Fibroblast of villous mesenchyme (primary cell): ENCODE measurements at places on chromosomes 5 and 9. TPM values are rescaled to one million over a fixed set of nuclear protein-coding genes. Genes with fewer than 3 reads are reported as not detected.
A peak's percentile ranks its signal among the peaks of the same experiment; 100 is the strongest.

GRCh38 chr9:115799734-115800133 lies 353.9 kb upstream of the PAPPA start:
- no peak for DNase-seq

DNA sequence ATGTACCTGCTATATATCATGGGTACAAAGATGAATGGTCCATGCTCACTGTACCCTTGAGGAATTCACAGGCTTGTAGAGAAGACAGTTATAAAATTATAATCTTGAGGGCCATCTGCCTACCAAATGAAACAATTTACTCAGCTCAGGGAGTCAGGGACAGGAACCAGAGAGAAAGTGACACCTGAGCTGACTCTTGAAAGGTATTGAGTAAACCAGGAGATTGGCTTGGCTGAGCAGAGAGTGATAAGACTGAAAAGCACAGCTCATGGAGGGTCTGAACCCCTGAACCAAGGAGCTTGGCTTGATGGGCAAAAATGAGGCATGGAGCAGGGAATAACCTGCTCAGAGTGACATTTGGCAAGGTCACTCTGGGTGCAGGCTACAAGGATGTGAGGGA lies 147.3 kb downstream of the FAM114A2 start:
- DNase-seq, result no peak

DNA sequence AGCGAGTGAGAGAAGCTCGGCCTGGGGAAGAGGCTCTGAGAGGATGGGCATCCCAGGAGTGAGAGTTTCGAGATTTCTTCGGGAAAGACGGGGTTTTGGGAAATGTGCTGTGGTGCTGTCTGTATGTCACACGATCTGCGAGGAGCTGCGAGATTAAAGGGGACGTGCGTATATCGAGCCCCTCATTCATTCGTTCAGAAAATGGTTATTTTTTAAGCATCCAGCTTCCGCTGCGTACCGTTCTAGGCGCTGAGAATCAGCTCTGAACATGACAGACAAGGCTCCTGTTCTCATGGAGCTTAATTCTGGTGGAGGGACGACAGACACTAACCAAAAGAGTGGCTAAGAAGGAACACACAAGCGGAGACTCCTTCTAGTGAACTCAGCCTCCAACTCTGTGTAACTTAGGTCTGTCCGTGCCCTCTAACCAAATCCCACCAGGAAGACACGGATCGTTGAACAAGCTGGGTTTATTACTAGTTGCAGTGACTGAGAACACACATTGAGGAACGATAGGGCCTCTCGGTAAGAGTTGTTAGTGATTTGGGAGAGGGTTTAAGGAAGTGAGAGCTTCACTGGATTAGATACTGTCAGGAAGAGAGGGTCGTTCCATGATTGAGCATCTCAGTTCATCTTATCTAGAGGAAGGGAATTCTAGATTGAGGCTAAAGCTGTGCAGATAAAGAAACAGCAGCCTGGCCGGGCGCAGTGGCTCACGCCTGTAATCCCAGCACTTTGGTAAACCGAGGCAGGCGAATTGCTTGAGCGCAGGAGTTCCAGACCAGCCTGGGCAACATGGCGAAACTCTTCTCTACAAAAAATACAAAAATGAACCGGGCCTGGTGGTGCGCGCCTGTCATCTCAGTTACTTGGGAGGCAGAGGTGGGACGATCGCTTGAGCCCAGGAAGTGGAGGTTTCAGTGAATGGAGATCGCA lies 1.0 kb upstream of the FBXW11 start:
- no peak for DNase-seq

DNA sequence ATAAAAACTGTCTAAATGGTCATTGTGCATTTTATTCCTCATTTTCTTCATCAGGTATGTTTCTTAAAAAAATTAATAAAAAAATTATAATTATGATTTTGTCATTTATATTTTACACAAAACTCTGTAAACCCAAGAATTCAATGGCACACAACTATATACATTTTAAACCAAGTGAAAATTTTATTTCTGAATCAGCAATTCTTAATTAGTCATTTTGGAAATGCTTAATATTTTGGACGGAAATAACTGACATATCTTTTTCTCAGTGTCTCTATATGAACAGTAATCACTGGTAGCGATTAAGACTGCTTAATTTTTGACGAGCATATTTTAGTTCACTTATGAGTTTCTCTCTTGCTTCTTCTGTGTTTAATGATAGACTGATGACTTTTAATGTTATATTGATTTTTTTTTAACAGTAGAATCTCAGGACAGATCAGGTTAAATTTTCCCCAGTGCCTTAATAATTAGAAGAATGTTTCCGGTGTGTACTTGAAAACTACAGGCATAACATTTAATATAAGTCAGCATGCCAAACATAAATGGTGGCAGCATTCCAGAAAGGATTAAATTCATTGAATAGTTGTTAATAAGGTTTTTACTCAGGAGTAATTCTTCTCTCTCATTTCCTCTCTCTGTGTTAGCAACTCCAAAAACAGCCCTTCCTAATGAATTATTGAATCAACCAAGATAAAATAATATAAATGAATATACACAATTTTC lies 644.7 kb upstream of the CDH6 start:
- DNase-seq, result no peak

DNA sequence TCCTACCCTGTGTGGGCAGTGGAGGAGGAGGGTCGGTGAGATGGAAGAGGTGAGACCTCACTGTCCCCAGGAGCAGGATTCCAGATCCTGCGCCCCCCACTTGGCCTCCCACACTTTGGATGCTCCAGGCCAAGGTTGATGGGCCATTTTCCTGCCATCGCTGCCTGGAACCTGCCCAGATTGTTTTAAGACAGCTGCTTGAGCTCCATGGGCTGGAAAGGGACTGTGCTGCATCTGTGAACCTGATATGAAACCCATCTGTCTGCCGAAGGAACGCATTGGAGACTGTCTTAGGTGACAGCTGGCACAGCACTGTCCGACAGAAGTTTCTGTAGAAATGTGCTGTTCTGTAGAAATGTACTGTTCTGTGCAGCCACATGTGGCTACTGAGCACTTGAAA lies 72.7 kb upstream of the SLC25A48 start:
- no peak for DNase-seq

DNA sequence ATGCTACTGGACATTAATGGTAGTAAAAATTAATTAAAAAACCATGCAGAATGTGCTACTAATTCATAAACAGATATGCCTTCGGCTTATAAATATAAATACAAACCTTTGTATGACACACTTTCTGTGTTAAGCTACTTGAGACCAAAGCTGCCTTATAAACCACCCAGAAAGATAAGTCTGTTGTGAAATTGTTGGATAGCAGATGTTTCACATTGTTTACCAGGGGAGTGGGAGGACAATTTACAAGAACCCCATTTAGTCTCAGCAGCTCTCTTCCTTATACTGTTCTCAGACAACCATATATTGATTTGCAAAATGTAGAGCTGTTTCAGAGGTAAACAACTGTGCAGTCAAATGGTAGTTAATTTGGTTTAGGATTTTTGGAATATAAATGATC lies 524.4 kb downstream of the PRR16 start:
- no peak for DNase-seq

DNA sequence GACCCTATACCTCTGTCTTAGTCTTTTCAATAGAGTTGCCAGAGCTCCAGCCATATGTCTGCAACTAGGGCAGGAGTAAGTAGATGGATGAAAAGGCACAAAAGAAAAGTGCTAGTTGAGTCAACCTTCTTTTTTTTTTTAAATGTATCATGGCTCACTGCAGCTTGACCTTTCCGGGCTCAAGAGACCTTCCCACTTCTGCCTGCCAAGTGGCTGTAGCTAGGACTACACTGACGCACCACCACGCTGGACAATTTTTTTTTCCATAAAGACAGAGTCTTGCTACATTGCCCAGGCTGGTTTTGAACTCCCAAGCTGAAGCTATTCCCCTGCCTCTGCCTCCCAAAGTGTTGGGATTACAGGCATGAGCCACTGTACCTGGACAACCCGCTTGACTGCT lies 27.3 kb downstream of the FOXE1 start:
- DNase-seq, result peak; percentile 8

- no peak for DNase-seq
These were observed 584.3 kb upstream of the TUSC1 start for GRCh38 chr9:26262421-26263107.

DNA sequence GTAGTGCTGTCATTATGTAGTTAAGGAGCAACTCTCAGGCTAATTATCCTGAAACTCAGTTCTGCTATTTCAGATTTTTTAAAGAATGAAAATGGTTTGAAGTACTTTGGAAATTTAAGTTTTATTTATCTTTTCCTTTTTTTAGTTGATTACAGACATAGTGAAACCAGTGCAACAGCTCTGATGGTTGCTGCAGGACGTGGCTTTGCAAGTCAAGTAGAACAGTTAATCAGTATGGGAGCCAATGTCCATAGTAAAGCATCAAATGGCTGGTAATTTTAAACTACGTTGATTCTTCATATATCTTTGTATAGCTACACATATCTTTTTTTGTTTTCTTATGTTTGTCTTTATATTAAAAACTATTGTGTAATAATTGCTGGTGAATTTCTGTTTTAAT lies 34.9 kb downstream of the YTHDC2 start:
- no peak for DNase-seq

GRCh38 chr9:15010581-15010980 lies 100.4 kb upstream of the FREM1 start:
- DNase-seq, result no peak

DNA sequence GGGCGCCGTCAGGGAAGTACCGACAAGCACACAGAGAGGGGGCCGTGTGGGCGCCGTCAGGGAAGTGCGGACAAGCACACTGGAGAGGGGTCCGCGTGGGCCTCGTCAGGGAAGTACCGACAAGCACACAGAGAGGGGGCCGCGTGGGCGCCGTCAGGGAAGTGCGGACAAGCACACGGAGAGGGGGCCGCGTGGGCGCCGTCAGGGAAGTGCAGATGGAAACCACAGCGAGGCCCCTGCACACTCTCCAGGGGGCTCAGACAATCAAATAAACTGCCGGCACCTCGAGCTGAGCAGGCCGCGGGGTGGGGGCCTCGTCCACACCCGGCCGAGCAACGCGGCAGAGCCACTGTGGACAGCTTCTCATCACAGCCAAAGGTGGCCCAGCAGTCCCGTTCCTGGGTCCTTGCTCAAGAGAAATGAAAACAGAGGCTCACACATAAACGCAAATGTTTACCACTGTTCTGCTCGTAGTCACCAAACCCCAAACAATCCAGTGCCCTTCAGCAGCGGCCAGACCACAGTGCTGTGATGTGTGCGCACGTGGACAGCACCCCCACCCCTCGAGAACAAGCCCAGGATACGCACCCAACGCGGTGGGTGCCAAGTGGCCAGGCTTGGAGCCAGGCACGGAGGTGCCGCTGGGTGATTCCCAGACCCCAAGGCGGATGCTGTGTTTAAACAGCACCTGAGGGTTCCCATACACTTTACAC lies 24.7 kb downstream of the TPPP start:
- no peak for DNase-seq

DNA sequence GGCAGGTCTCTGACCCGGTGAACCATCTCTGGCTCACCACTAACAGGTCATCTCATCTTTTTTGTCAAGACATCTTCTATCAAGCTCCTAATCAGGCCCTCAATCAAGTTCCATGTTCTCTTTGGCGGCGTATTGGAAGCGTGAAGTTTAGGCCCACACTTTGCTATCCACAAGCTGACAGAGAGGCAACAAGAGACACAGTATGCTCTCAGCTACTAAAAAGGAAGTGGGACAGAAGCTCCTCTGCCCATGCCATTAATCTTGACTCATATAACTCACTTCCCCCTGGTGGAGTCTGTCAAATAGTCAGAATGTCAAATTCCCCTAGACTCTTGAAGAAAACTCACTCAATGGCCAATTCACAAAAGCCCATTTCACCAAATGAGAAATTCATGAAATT lies 77.6 kb upstream of the TMC1 start:
- no peak for DNase-seq

DNA sequence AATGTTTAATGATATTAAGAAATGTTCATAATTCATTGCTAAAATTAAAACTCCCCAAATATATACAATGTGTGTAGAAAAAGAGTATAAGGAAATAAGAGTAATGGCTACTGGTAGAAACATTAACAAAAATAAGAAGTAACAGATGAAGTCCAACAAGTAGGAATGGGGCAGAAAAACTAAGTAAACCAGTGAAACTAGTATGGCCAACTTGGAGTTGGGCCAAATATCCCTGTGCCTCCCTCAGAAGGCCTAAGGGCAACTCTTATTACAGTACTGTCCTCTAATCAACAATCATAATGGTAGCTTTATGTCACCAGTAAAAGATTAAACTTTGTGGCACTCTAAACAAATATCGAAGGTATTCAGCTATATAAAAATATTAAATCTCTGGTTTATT lies 93.5 kb downstream of the SSBP2 start:
- DNase-seq, result no peak

GRCh38 chr9:34647651-34648050 lies 1.2 kb downstream of the GALT start:
- no peak for DNase-seq

BAAT gene
- total RNA-seq, result under 0.01 TPM in 1 of 2 replicates, not detected in the other

PCDHB12 gene
- under 0.01 TPM in 1 of 2 replicates, not detected in the other for total RNA-seq

FGF10 gene
- total RNA-seq, result not detected in 2 replicates

MEIKIN gene
- not detected in 2 replicates for total RNA-seq

FGF18 gene
- under 0.01 TPM in 1 of 2 replicates, not detected in the other for total RNA-seq

DCTN4 gene
- total RNA-seq, result 48.3 and 66.1 TPM in 2 replicates

ANP32B gene
- 9.9 and 10.3 TPM in 2 replicates for total RNA-seq

SOX30 gene
- total RNA-seq, result under 0.01 TPM in 1 of 2 replicates, not detected in the other

FSD1L gene
- 5.5 and 5.6 TPM in 2 replicates for total RNA-seq

P4HA2 gene
- 161 and 191 TPM in 2 replicates for total RNA-seq

C8G gene
- 0.86 TPM in 1 of 2 replicates, not detected in the other for total RNA-seq

GPR151 gene
- total RNA-seq, result not detected in 2 replicates

WDR38 gene
- not detected in 2 replicates for total RNA-seq

CDH9 gene
- not detected in 2 replicates for total RNA-seq

GLRA1 gene
- total RNA-seq, result not detected in 2 replicates

PDCD1LG2 gene
- total RNA-seq, result 31.6 and 59.6 TPM in 2 replicates

CDH6 gene
- 3.9 and 4.3 TPM in 2 replicates for total RNA-seq

PLEKHG4B gene
- under 0.01 TPM in 2 replicates for total RNA-seq

GFI1B gene
- under 0.01 and 0.32 TPM in 2 replicates for total RNA-seq
